Stimulated activated CD8-positive, alpha-beta memory T cell treated with anti-CD3 and anti-CD28 coated beads, Interleukin-7, amount 100 ng/mL, for 1 hour (primary cell): ENCODE measurements at places on chromosomes 7 and 10.
A peak's percentile ranks its signal among the peaks of the same experiment; 100 is the strongest.

GRCh38 chr10:73910764-73911552, at the start of gene PLAU:
TSS of gene PLAU (plus strand) at chr10:73911132. CDS start at chr10:73911556, 424 bp downstream.
- DNase-seq, result no peak

DNA sequence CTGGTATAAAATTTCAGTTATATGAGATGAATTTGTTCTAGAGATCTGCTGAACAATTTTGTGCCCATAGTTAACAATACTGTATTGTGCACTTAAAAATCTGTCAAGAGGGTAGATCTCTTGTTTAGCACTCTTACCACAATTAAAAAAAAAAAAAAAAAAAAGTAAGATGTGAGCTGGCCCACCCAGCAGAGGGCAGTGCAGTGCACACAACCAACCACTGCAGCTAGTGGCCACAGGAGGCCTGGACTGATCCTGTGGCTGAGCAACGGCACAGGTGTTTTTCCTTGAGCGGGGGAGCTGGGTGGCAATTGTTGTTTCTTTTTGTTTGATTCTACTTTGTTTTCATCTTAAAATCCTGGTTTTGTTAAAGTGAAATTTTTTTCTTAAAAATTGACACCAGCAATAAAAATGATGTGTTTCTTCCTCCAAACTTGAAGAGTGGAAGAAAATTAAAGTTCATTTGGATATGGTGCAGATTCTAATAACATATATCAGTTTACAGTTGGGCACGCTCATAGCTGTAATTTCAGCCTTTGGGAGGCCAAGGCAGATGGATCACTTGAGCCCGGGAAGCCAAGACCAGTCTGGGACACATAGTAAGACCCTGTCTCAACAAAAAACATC, 171.1 kb upstream of the TBX20 start:
- no peak for DNase-seq

DNA sequence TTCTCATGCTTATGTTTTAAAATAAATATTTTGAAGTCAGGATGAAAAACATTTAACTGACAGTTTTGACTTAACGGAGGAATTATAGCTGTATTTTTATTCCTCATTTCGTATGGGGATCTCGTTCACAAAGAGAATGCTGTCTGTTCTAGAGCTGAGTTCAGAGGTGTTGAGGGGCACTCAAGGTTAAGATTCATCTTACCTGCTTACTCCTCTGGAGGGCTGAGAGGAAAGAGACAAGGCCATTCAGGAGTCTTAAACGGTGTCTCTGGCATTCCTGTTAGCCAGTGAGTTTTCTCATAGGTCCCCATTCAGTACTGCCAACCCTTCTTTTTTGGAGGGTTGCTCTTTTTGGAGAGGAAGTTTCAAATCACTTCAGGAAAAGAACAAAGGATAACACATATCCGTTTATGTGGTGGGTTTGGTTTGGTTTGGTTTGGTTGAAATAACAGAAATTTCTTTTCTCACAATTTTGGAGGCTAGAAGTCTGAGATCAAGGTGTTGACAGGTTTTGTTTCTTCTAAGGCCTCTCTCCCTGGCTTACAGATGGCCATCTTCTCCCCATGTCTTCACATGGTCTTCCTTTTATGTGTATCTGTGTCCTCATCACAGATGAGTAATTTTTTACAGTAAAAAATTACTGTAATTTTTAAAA, 23.1 kb downstream of the CALHM2 start:
- no peak for DNase-seq

- DNase-seq, result no peak
These were observed at the start of gene RAPGEF5 for GRCh38 chr7:22356701-22357310. TSS of gene RAPGEF5 (minus strand) at chr7:22357154. CDS start at chr7:22357060, 94 bp downstream.

- no peak for DNase-seq
These were observed 527.8 kb downstream of the SH2D4B start for GRCh38 chr10:81065474-81065873.

DNA sequence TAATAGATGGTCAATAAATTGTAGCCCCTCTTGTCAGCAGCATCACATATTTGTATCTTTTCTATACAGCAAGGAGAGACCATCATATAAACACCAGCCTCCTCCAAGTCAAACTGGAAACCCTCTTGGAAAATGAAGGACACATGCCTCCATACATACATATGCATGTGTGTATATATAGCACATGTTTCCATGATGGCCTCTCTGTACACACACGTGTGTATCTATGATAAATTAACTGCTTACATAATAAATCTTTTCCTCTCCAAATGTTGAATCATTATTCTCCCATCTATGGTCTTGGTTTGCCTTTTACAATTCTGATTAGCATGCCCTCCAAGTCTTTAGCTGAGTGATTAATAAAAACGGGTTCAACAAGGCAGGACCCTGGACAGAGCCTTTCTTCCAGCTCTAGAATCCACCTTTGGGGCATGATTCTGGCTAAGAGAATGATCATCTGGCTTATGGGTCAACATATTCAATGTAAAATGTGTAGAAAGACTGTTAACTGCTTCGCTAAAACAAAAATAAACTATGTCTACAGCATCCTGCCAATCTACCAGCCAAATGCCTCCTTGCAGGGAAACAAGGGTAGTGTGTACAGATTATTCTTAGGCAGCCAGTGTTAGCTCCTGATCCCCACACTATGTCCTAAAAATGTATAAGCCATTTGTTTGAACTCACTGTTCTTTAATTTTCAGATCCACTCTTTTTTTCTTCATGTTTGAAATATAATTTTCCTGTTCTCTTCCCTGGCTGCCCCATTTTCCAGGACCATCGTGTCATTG, 70.0 kb downstream of the CRTAC1 start:
- DNase-seq, result no peak

DNA sequence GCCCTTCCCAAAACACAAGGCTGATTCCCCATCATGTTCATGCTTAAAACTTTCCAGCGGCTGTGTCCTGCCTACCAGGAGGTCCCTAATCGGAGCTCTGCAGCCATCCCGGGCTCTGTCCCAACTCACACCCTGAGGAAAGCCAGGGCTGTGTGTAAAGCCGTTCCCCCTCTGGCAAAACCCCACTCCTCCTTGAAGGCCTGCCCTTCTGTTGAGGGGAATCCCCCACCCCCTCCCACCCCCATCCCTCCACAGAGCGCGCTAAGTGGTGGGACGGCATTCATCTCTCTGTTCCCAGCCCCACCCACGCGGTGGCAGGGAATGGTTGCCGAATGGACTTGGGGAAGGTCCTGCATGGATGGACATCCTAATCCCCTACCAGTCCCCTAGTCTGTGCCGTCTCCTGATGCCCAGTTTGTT, 667 bp upstream of the TMEM120A start:
- DNase-seq, result no peak

GRCh38 chr7:99030951-99031350, 113.0 kb downstream of the SMURF1 start:
- DNase-seq, result no peak

DNA sequence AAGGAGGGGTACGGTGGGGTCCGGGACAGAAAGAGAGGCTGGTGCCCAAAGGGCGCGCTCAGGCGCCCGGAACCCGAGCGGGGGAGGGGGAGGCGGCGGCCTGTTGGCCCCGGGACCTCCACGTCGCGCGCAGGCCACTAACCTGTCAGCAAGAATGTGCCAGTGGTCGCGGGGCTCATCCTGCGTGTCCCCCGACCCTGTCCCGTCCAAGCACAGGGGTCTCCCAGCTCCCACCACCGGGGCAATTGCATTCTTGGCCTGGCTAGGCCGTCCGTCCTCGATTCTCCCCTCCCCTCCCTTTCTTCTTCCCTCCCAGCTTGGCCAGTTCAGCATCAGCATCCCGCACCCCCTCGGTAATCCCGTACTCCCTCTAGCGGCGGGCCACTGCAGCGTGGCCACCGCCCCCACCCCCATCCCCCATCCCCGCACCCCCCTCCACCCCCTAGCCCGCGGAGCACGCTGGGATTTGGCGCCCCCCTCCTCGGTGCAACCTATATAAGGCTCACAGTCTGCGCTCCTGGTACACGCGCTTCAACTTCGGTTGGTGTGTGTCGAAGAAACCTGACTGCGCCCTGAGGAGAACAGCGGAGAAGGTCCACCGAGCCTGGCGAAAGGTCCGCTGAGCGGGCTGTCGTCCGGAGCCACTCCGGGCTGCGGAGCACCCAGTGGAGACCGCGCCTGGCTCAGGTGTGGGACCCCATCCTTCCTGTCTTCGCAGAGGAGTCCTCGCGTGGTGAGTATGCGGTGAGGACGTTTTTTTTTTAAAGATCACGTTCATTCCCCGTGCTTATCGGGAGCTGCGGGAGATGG, at the start of gene SGCE:
Gene SGCE, minus strand, starts transcription at position 286 of the 810 bp plus-strand sequence. Its CDS starts 35 bp downstream, at position 251.
- DNase-seq, result no peak

DNA sequence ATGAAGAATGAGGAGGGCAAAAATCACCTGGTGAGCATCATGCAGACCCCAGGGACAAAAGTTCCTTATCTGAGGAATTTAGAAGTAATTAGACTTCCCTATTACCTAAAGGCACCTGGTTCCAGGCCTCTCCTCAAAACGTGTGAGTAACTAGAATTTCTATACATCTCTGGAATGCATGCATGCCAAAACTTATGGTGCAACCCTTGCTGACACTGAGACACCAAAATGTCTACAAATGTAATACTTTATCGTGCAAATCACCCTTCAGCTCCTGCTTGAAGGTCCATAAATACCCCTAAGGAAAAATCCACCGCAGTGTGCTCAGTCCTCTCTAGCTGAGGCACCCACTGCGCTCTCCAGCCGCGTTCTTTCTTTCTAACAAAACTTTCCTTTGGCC, 84.2 kb downstream of the PAXIP1 start:
- DNase-seq, result no peak

DNA sequence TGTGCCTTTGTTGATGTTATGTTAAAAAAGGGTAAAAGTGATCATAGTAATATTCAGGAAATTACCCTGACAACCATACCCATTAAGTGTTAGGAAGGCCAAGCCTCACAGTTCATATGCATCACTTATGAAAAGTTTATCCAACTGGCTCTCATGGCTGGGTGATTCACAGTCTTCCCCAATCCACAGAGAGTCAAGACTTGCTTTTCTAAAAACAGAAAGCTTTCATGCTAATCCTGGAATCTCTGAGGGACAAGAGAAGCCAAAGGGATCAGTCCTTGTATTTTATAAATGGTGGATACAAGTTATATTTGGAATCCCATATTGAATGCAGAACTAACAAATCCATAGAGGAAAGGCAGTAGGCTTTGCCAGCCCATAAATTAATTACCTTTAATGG, 218.3 kb downstream of the JAZF1 start:
- DNase-seq, result no peak

GRCh38 chr7:64602518-64602917, 39.6 kb upstream of the ZNF680 start:
- DNase-seq, result no peak

GRCh38 chr10:70828923-70829322, 13.2 kb downstream of the SGPL1 start:
- DNase-seq, result no peak

GRCh38 chr10:87750817-87751216, 67.2 kb downstream of the ATAD1 start:
- DNase-seq, result no peak

- no peak for DNase-seq
These were observed 24.6 kb upstream of the PLEKHA1 start for GRCh38 chr10:122349758-122350369.

- no peak for DNase-seq
These were observed 6.2 kb downstream of the PLEKHA1 start for GRCh38 chr10:122380703-122381102.

DNA sequence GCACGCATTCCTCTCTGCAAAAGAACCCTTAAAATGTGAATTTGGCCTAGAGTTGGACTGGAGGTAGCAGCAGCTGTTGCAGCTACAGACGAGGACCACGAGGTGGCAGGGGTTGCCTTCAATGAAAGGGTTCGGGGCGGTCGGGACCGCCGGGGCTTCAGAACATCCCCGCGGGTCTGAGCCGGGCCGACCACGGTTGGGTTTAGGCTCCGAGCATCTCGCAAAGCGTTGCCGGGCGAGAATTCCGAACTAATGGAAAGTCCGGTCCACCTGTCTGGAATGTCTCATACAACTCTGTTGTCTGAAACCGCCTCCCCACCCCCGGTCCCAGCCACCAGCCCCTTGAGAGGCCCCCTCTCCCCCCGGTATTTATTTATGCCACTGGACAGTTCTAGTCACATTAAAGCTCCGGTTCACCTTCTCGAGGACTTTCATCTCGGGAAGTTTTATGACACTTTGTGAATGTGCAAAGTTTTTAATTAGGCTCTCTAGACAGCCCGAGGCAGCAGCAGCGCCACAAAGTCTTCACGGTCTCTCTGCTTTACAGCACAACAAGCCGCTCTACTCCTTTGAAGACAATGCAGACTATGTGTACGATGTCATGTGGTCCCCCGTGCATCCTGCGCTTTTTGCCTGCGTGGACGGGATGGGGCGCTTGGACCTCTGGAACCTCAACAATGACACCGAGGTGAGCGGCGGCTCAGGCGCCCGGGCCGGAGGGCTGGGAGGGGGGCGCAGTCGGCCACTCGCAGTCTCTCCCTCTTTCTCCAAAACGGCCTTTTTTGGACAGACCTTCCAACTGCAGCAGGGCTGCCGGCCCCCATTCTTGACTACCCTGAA, 246.2 kb downstream of the SLC25A13 start:
- DNase-seq, result peak; percentile 28

- DNase-seq, result no peak
These were observed 458.8 kb upstream of the GHITM start for GRCh38 chr10:83680470-83680891.

- no peak for DNase-seq
These were observed 212.2 kb downstream of the MGMT start for GRCh38 chr10:129679207-129679606.

GRCh38 chr10:92937876-92938275, 89.6 kb downstream of the EXOC6 start:
- DNase-seq, result no peak

DNA sequence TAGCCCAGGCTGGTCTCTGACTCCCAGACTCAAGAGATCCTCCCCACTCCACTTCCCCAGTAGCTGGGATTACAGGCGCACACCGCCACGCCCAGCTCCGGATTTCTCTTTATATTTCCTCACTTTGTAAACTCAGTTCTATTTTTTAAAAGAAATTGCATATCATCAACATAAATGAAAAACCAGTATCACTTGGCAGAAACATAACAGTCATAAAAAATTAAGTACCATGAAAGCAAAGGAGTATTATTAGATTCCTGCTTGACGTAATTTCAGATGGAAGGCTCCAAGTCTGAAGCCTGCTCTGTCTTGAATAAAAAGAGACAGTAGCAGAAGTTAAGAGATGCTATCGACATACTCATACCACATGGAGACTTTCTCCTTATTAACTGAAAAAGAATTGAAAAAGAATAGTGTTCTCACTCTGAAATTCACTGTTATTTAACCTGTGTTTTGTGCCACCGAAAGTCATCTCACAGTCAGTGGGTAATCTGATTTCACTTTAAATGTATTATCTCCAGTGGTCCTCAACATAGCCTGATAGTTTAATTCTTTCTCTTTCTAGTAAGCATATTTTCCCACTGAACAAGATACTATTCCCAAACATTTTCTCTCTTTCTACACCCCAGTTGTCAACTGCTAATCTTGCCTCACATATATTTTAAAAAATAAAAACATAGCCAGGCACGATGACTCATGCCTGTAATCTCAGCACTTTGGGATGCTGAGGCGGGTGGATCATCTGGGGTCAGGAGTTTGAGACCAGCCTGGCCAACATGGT, 40.3 kb upstream of the ADRB1 start:
- no peak for DNase-seq
